ENCODE measurements at places on chromosomes 7 and 10.

- no peak for DNase-seq
Measured at GRCh38 chr7:25951414-25952260, 200.4 kb upstream of the NFE2L3 start.

DNA sequence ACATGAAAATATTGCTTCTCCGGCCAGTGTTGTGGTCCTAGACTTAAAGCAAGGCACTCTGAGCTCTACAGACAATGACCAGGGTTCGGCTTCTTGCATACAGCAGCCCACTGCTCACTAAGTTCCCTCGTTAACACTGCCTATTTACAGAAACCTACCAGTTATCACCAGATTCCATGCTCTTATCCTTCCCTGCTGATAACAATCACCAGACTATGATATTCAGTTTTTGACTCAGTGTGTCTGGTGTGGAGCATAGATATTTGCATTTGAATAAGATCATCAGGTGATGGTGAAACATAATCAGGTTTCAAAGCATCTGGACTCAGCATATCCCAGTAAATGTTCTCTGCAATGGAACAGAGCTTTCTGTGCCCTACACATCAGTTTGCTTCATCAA, 182.3 kb downstream of the SNX13 start:
- DNase-seq = no peak

- no peak for DNase-seq
Measured at GRCh38 chr7:154423231-154423630, 371.0 kb downstream of the DPP6 start.

DNA sequence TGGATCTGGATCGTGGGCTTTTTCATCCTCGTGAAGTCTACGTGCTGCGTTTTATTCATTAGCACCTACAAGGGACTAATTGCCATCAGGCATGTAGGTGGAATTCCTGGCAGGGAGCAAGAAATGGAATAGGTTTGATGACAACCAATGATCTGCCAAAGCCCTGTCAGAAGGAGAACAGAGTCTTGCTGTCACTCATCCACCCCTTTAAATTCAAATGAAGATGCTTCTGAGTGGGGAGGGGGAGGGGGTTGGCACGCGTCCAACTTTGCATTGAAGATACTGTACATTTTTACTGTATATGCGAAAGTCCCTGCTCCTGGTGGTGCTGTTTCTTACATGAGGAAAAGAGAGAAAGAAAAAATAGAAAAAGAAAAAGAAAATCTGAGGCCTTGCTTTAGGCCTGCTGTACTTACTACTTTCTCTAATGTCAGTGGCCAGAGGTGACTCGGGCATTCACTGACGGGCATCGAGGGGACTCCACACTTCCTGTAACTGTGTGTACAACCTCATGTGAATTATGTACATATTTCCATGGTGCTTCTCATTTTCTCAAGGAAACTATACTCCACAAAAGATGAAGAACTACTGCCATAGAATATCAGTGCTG, 569.1 kb downstream of the INHBA start:
- DNase-seq = no peak

DNA sequence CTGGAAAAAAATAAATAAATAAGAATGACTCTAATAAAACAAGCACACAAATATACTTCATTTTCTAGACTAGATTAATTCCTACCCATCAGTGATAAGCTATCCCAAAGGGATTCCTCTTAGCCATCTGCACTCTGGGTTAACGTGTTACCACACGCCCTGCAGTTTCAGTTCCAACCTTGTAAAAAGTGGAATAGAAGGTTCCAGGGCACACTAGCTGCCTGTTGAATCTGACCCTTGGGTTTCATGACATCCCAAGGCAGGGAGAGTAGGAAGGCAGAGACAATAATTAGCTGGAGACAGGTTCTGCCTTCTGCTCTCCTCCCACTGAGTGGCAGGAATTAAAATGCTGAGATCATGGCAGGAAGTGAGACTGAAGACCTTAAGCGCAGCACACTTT, 33.5 kb downstream of the SLC37A3 start:
- DNase-seq = no peak

- no peak for DNase-seq
Measured at GRCh38 chr7:102044984-102045673, 227.7 kb downstream of the CUX1 start.

DNA sequence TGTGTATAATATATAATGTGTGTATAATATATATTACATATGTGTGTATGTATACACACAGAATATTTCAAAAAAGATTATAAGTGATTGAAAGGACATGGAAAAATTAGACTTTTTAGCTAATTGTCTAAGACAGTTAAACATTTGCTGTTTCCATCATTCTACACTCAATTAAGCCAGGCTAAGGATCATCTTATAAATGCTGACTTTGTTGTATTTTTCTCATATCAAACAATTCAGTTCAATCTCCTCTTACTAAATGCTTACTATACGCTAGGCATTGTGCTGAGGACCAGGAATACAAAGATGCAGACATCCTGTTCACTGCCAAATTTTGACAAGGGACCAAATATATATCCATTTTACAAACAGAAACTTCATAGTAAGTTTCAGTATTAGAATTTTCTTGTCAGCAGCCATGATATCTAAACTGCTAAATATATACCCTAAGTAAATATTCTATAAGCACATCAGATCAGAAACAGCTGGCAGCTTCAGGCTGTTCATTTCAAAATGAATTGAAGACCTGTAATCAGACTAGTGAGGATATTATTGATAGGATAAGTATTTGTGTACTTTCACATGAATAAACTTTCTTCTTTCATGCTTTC, 10.3 kb upstream of the LRRN3 start:
- DNase-seq = no peak

- DNase-seq = no peak
Measured at GRCh38 chr10:131400513-131400912, 89.0 kb upstream of the TCERG1L start.

GRCh38 chr10:127250031-127250430, 53.6 kb upstream of the INSYN2A start:
- no peak for DNase-seq

- DNase-seq = no peak
Measured at GRCh38 chr10:93261089-93261488, 187.4 kb downstream of the CYP26A1 start.

DNA sequence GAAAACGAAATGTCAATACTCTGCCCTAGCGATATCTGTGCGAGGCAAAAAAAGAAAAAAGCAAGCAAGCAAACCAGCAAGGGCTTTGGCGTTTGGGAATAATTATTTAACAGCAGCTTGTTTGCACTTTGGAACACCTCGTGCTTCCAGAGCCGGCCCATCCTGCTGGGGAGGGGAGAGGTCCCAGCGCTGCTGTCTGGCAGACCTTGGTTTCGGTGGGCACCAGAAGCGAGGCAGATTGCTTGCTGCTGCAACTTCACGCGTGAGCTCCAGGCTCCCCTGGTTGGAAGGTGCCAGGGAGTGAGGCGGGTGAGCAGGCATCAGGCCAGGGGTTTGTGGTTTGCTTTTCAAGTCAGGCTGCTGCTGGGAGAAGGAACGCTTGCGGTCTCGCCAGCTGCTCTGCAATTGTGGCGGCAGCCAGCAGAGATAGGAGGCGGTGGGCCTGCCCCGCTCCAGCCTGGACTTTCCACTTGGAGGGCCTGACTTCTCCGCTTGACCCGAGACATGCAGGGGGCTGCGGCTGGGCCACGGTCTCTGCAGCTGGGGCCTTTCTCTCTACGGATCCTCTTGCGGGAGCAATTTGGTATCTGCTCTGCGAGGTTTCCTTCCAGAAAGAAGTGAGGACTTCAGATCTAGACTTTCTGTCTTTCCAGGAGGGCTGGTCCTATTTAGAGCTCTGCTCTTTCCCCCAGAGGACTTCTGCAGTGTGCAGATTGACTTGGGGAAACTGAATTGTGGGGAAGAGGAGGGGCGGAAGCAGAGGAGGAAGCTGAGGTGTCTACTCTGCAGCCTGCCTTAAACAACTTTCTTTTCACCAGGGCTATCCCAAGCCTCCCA, 131.4 kb downstream of the PRPF18 start:
- DNase-seq = no peak

DNA sequence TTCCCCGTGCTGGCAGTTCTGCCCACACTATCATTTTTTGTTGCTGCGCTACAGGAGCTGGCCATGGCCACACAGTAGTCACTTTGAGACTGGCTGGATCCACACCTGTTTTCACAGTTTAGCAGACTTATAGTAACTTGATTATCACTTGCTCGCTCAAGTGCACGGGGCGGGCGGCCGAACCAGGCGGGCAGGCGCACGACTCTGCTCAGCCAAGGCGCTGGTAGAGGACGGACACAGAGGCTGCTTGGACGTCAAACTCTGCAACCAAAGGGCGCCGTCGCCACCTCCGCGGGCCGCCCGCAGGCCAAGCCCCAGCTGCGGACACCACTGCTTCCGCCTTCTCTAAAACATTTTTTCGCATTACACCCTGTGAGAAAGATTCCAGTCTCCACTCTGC, 38.4 kb upstream of the PHYHIPL start:
- DNase-seq = no peak

GRCh38 chr7:155820246-155820645, 8.0 kb upstream of the SHH start:
- no peak for DNase-seq

All from stimulated activated CD4-positive, alpha-beta T cell treated with anti-CD3 and anti-CD28 coated beads, Interleukin-1b, Interleukin-23, amount 100 ng/mL, for 4 hours (primary cell).